ENCODE measurements at places on chromosomes 1 and 21.

- DNase-seq, result no peak
Observed at GRCh38 chr21:41866274-41866809, 12.8 kb downstream of the PRDM15 start.

DNA sequence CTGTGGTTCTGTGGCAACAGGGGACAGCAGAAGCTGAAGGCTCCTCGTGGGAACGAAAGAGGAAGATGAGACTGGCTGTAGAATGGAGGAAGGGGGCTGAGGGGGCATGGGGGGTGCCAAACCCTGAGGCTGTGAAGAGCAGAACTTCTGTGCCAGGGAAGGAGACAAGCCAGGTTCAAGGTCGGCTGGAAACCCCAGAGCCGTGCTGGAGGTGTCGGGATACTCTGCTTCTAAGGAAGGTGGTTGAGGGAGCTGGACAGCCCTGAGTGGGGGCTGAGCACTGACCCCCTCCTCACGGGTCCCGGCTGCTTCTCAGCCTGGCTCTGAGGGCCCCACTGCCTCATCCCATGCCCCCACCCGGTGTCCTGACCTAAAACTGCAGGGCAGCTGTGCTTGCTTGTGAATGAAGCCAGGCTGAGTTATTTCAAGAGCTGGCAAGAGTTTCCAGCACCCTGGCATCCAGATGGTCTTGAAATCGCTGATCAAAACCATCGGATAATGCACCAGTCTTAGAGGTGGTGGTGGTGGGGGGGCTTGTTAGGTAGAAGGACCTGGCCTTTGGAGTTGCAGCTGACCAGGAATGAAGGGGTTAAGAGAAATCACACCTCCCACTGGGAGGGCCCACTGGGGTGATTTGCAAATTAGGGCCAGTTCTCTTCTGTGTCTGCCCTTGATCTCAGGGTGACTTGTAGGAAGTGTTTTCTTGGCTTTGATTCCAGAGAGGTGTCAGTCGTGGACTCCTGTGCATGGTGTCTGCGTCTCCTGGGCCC is 218.9 kb upstream of the C1orf174 start:
- DNase-seq, result no peak

DNA sequence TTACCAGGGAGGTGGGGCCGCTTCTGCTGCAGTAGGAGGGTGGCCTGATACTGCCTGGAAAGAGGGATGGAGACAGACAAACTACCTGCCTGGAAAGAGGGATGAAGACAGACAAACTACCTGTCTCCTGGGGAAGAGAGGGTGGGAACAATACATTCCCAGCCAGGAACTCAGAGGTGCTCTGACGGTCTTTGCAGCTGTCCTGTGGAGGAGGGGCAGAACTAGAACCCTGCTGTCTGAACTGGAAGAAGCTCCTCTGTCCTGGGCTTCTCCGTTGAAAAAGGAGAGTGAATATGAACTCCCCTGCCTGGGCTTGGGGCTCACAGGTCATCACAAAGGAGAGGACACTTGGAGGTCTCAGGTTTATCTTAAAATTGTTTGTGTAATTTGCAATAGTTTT is 40.3 kb upstream of the ETV3 start:
- DNase-seq, result no peak

GRCh38 chr1:93002781-93003180 is 41.5 kb upstream of the DIPK1A start:
- no peak for DNase-seq
